ENCODE measurements at places on chromosomes 2 and 18.

DNA sequence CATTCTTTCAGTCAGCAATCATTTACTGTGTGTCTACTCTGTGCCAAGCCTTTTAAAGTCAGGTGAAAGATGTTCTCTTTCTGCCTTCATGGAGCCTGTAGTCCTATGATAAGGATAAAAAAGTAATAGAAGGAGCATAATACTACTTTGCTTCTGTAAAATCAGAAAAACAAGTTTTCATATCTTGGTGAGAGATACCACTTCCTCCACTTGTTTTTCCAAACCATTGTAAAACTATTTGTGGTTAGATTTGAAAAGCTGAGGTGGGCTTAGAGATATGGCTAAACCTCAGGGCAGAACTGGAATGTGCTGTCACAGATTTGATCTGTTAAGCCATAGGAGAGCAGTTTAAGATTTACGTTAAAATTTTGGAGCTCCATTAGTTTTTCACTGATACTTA is 104.7 kb upstream of the FAM117B start:
- DNase-seq, result no peak

- no peak for DNase-seq
These were observed 7.9 kb downstream of the REV1 start for GRCh38 chr2:99481941-99482340.

GRCh38 chr2:170512266-170512665 is 202.9 kb upstream of the SP5 start:
- DNase-seq, result no peak

GRCh38 chr2:137023205-137023604 is 257.9 kb downstream of the THSD7B start:
- DNase-seq, result no peak

- DNase-seq, result no peak
These were observed 94.9 kb downstream of the AGAP1 start for GRCh38 chr2:235588750-235589149.

DNA sequence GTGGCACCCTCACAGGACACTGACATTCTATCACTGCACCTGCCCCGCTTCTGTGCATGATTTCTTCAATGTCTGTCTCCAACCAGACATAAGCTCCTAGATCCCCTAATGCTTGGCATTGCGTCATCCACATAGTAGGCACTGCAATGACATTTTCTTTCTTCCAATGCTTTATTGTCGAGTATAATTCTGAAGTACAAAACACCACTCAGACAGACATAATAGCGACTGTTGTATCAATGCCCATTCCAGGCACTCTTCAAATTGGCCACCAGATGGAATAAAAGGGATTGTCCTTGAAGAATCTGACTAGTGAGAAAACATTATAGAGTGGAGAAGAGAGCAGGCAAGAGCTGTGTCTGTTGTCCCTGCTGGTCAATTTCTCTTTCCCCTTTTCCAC is 89.0 kb downstream of the LPIN1 start:
- DNase-seq, result no peak

DNA sequence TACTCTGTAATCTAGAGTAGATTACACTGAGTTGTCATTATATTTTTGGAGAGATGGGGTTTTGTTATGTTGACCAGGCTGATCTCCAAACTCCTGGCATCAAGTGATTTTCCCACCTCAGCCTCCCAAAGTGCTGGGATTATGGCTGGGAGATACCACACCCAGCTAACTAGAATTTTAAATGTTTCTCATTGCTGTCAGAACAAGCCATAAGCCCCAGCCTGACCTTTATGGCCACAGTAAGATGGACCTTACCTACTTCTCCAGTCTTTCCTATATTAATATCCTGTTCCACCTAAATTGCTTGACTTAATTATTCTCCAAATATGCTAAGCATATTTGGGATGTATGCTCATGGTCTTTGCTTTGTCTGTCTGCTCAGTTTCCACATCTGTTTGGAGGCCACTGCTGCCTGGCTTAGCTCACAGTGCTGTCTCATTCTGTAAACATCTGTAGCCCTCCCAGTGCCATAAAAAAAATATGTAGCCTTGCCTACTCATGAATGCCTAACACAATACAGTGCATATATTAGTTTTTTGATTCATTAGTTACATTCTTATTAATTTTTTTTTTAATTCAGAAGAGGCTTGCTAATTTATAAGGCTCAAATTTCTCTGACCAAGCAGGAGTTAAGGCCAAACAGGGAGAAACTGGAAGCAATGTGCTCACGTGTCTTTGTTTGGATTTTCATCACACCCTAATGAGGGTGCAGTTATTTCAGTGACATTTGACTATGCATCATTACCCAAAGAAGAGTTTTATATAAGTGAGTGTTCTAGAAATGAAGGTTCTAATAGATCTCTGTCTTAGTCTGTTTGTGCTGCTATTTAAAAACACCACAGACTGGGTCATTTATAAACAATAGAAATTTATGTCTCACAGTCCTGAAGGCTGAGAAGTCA is 45.3 kb upstream of the PSME4 start:
- DNase-seq, result no peak

GRCh38 chr2:8067784-8068336 is 614.0 kb upstream of the ID2 start:
- no peak for DNase-seq

- DNase-seq, result no peak
These were observed 469.3 kb upstream of the RAB12 start for GRCh38 chr18:8139891-8140406.

DNA sequence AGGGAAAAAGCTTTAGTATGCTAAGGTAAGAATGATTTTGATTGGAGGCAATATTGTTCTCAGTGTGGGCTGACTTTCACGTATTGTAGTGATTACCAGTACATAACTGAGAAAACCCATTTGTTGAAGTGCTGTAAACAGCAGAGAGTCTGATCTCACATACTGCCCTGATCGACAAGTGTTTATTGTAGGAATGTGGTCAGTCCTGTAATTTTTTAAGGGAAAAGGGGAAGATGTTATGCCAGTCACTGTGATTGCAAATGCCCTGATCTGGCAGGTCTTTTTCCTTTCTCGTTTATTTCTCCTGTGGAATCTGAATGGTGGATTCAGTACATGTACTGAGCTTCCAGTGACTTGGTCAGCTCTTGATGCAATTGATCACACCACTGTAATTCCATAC is 11.5 kb downstream of the SPATS2L start:
- no peak for DNase-seq

- DNase-seq, result no peak
These were observed 34.9 kb downstream of the FAM110C start for GRCh38 chr2:11248-11941.

GRCh38 chr2:164835302-164835701 is 6.3 kb downstream of the COBLL1 start:
- no peak for DNase-seq

Measured in right forelimb (tissue), 1 donor.